Kidney epithelial cell (primary cell): ENCODE measurements at places on chromosomes 13 and 19.

DNA sequence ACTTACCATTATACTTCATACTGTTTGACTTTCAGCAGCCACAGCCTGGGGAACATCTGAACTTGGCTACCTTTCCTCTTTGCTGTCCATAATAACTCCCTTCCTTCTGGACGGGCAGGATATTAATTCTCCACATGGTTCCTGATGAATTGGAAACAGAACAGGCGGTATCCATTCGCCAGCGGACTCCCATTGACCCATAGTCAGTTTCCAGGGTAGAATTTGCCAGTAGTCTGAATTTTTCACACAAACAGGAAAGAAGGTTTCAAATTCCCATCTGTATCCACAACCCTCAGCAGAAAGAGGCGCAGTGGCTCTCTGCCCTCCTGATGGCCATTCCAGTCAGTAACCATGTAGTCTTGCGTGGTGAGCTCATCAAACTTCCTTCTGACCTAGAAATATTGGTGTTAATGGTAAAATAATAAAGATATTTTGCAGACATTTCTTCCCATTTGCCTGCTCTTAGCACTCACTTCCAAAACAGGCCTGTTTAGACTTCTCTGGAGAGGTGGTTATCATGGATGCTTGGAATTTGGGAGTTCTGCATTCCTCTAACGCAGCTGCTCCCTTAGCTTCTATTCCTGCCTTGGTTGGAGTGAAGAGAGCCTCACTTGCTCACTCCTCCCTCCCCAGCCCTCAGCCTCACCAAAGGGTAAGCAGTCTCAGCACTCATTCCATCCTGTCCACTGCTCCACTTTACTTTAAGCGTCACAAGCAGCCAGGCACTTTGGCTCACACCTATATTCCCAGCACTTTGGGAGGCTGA, 75.0 kb upstream of the OXGR1 start:
- no peak for DNase-seq

- DNase-seq = no peak
Observed at GRCh38 chr19:47436712-47437401, 17.5 kb upstream of the MEIS3 start.

DNA sequence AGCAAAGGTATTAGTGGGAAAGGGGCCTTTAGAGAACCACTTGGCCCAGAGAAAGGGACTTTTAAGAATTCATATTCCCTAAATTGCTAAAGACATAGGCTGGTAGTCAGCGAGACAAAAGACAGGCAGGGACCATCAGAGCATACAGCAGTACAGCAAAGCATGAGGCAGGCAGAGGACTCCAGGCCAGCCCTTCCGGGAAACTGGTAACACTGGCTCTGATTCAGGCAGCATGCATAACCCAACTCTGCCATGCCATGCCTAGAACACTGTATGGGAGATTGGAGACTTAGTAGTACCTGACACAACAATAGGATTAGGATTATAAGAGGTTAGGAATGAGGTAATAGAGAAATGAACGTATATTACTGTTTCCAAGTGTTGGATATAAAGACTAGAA, 34.9 kb downstream of the CAB39L start:
- DNase-seq = no peak

- no peak for DNase-seq
Observed at GRCh38 chr13:87676254-87677042, 5.3 kb downstream of the SLITRK5 start.

GRCh38 chr13:97205465-97205864, 16.7 kb upstream of the MBNL2 start:
- no peak for DNase-seq

- DNase-seq = no peak
Observed at GRCh38 chr19:30064771-30065494, 122.9 kb downstream of the URI1 start.

DNA sequence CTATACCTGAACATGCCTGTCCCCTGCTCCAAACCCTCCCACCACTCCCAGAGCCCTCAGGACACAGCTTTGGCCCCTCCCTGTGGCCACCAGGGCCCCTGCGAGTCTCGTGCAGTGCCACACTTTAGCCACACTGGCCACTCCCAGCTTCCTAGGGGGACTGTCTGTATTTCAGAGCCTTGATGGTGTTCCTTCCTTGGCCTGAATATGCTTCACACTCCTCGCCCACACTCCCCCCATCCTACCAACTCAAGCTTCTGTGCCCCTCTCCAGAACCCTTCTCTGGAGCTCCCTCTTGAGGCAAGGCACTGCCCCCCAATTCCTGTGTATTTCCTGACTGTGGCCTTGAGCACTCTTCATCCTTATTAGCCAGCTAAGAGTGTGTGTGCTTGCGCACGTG, 80.2 kb downstream of the DPF1 start:
- no peak for DNase-seq

GRCh38 chr19:16190736-16191135, 5.5 kb downstream of the FAM32A start:
- no peak for DNase-seq

DNA sequence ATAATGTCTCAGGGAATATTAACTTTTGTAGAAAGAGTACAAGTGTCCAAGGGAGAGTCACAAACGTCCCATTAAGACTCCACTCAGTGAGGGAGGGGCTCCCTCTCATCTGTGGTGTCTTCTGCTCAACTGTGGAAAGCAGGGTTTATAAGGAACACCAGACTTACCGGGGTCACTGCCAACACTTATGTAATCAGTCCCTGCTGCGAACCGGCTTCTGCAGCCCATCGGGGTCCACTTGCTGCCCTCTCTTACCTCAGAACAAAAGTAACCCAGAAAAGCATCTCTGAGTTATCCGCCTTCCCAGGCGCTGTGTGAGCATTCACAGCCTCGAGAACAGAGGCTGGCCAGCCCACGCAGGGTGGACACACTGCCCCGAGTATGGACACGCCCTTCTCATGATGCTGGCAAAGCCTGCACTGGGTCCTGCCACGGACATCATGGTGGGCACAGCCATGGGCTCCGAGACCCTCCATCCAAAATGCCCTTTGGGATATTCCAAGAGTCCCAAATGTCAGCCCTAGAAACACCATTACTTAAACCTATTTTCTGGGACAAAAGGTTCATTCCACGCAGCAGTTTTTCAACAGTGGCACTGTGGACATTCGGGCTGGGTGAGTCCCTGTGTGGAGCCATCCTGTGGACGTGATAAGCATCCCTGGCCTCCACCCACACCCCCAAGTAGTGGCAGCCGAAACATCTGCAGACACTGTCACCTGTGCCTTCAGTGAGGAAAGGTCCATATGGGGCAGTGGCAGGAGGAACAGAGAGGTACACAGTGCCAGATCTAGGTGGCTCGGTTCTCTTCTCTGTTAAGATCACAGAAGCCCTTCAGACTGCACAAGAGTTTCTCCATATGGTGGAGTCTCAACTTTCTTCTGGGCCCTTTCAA, 63.9 kb downstream of the STK24 start:
- no peak for DNase-seq

GRCh38 chr19:14544977-14545715, 15.8 kb downstream of the TECR start:
- no peak for DNase-seq

DNA sequence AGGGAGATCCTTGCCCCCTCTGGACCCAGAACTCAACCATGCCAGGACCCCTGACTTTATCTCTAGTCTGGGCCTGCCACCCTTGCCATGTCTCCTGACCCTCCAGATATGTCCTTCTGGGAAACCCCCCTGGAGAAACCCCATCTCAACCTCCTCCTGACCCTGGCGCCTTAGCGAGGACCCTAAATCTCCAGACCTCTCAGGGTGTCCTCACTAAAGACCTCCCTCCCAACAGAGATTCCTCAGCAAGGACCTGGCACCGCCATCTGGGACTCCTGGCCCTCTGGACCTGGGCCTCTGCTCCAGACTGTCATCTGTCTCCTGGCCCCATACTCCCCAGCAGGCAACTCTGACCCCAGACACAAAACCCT, 1.3 kb downstream of the KCNK6 start:
- DNase-seq = no peak

GRCh38 chr19:55540619-55541018, 3.7 kb upstream of the SBK2 start:
- DNase-seq = no peak

- no peak for DNase-seq
Observed at GRCh38 chr13:28495538-28496187, 735 bp upstream of the FLT1 start.

GRCh38 chr13:88919970-88920628, 1248.9 kb downstream of the SLITRK5 start:
- no peak for DNase-seq

GRCh38 chr13:61466280-61466679, 50.6 kb upstream of the PCDH20 start:
- no peak for DNase-seq

DNA sequence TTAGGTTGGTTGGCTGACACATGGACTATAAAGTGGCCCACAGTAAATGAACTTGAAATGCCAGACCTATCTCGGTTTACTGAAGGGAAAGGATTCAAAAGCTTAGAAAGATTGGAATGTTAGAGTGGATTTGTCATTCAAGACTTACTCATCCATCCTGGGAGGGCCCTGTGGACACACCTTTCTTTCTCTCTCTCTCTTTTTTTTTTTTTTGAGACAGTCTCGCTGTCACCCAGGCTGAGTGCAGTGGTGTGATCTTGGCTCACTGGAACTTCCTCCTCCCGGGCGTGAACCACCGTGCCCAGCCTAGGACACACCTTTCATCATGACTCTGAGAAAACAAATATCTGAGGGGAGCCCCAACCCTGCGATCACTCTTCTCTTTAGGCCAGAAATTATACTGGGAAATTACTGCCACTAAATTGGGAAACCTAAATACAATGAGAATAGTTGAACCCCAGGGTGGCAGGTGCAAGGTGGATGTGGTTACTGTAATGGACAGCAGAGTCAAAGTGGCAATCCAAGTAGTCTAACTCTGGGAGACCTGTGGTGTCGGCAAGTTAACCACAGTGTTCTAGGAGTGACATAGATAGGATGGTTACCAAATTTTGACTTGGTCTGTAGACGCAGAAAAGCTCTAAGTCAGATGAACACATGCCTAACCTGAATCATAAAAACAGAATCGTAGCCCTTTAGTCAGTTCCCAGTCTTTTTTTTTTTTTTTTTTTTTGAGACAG, 47.1 kb upstream of the ZMYM5 start:
- peak; percentile 72 for DNase-seq

DNA sequence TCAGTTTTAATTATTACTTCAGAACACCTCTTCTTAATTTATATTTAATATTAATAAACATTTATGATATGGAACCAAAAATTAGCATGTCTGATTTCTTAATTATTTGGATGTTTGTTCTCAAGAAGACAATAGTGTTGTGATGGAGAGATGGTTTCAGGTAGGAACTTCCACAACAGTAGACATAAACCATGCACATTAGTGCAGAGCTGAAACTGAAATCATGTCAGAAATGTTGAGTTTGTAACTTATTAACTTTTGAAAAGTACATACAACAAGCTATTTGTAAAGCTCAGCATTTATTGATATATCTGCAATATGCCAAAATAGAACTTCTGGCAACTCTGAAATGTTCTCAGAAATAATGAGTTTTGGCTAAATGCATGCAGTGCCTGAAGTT, 11.8 kb upstream of the EDNRB start:
- no peak for DNase-seq

- no peak for DNase-seq
Observed at GRCh38 chr19:2926341-2927031, 18.3 kb downstream of the ZNF77 start.

- no peak for DNase-seq
Observed at GRCh38 chr19:13803038-13803437, 7.8 kb downstream of the ZSWIM4 start.

- no peak for DNase-seq
Observed at GRCh38 chr19:7746903-7747884, at the start of gene CD209. Gene CD209 (minus strand): TSS chr19:7747534. CDS start chr19:7747511, 23 bp downstream.

GRCh38 chr13:67318398-67318797, 88.3 kb upstream of the PCDH9 start:
- no peak for DNase-seq

- DNase-seq = no peak
Observed at GRCh38 chr13:75279834-75280369, 202.1 kb downstream of the TBC1D4 start.

DNA sequence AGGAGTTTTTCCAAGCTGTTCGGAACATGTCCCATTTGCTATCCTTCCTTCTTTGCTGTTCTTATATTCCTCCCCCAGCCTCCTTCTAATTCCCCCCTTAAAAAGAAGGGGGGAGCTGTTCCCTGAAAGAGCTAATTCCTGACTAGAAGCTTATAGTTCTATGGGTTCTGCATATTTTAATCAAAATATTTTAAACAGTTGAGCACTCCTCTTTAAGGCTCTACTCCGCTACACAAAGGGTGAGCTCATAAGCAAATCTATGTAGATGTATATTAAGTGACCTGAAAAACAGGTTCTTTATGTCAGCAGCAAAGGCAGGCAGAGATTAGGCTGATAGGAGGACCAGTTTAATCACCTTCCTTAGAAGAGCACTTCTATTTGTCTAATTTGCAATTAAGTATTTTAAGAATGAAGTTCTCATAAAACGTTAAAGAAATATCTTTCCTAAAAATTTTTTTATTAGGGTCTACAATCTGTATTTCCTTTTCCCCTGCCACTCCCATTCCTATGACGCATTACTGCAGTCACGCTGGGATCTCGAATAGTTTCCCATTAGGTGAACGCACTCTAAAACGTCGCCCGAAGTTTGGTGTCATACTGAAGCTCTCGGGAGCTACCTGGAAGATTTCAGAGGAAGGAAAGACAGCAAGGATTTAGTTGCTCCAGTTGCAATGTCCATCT, 5.2 kb downstream of the EFNB2 start:
- no peak for DNase-seq

- peak; percentile 10 for DNase-seq
Observed at GRCh38 chr19:36605101-36605876, at the start of gene ZNF382. Gene ZNF382 (plus strand): TSS chr19:36605313. CDS start chr19:36609915, 4,602 bp downstream.

DNA sequence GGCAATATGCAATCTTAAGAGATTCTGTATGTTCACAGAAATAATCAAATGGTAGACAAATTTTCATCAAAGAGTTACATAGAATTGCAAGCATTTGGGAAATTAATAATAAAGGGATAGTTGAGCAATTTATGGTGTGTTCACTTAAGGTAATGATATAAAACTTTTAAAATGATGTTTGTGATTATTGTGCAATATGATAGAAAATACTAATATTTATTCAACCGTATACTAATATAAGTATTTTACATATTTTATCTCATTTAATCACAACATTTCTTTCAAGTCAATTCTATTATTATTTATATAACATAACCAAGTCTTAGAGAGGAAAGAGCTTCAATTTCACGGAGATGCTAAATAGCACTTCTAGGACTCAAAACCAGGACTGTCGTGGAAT, 716.8 kb upstream of the MIR17HG start:
- no peak for DNase-seq

DNA sequence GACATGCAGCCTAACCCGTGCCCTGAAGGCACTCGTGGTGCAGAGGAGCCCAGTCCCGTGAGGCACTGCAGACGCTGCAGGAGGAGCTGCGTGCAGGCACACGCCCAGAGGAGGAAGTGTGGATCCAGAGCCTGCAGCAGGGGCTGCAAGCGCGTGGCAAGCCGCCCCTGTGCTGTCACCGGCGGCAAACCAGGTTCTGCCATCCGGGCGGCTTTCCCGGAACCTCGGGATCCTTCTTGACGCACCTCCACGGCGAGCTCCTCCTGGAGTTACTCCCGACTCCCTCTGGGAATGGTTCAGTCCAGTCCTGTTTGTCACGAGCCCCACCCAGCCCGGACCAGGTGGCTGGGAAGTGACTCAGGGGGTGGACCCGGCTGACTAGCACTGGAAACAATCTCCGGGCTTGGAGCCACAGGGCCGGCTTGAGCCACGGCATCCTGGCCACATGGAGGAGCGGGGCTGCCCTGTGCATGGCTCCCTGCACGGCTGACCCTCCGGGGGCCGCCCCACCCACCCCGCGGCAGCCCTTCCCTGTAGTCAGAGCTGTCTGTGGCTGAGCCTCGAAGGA, 10.2 kb downstream of the DPP9 start:
- peak; percentile 88 for DNase-seq

- no peak for DNase-seq
Observed at GRCh38 chr13:42110410-42111155, 62.1 kb downstream of the DGKH start.
